ENCODE measurements at places on chromosomes 13 and 19. TPM values are rescaled to one million over a fixed set of nuclear protein-coding genes. Genes with fewer than 3 reads are reported as not detected.

- DNase-seq = peak; percentile 46
These were observed 594 bp downstream of the ZNF146 start for GRCh38 chr19:36215276-36216123.

DNA sequence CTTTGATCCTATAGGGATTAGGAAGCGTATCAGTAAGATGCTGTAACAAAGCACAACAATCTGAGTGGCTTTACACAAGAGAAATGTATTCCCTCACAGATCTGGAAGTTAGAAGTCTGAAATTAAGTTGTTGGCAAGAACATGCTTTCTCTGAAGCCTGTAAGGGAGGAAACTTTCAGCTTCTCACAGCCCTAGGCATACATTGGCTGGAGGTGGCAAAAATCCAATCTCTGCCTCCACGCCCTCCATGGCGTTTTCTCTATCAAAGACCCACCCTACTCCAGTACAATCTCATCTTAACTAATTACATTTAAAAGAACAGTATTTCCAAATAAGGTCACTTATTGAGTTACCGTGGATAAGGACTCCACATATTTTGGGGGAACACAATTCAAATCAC lies 211.9 kb downstream of the TDRD3 start:
- no peak for DNase-seq

- DNase-seq = peak; percentile 29
These were observed 51.9 kb downstream of the CELF5 start for GRCh38 chr19:3276341-3276799.

GRCh38 chr13:31050486-31051400 lies 111.0 kb downstream of the HSPH1 start:
- no peak for DNase-seq

DNA sequence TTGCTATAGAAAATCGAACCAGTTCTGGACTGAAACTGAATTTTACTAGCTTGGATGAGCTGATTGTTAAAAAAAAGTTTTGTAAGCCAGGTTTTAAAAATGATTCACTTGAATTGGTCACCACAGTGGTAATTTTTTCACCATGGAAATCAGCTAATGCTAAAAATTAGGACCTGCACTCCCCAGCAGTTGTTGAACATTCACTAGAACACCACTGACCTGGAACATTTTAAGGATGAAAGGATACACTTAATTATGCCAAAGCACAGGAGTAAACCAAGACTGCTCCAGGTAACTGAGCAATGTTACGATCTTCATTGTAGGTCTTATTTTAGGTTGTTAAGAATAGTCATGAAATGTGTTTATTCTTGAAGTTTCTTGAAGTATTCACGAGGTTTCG lies 1342.6 kb upstream of the SPRY2 start:
- no peak for DNase-seq

- no peak for DNase-seq
These were observed 933 bp upstream of the UQCR11 start for GRCh38 chr19:1606138-1606651.

- no peak for DNase-seq
These were observed 76.5 kb upstream of the RNF113B start for GRCh38 chr13:98253526-98253925.

GRCh38 chr19:37941782-37942515 lies 34.9 kb downstream of the SIPA1L3 start:
- DNase-seq = no peak

GRCh38 chr13:34420702-34421346 lies 521.2 kb upstream of the NBEA start:
- no peak for DNase-seq

DNA sequence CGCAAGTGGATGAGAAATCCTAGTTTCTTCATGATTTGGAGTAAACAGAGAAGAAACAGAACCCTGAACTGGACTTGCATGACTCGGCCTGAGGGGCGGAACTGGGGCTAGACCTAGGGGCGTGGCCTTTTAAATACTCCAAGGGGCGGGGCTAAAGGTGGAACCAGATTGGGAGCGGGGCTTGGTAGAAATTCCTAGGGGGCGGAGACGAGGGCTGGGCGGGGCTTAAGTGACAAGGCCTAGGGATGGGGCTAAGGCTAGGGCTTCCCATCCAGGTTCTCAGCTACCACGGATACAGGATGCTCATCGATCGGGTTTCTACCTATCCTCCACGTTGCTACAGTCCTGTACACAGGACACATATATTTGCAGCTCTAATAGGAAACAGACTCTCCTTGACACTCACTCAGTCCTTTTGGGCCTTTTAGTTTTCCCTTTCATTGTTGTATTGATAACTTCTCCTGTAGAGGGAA lies 372 bp upstream of the ZNF699 start:
- peak; percentile 96 for DNase-seq

DNA sequence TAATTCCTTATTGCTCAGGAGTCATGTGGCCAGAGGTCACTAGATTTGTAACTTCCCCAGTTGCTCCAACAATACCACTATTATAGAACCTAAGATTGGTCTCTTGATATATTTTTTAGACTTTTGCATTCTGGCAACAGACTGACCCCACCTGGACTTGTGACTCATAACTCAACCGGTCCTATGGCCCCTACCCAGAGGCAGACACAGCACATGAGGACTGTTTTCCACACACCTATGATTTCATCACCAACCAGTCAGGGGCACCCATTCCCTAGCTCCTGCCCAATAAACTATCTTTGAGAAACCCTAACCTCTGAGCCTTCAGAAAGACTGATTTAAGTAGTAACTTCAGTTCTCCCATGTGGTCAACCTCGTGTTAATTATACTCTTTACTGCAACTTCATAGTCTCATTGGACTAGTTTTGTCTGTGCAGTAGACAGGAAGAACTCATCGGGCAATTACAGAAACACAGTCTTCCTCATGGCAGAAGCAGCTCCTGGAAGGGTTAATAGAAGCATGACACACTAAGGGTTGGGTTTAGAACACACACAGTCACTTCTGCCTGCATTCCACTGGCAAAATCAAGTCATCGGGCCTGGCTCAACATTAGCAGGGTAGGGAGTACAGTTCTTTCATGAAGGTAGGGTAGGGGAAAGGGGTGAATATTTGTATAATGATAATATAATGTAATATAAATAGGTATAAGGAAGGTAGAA lies 251.8 kb downstream of the UQCRFS1 start:
- no peak for DNase-seq

GRCh38 chr19:56956503-56957226 lies 116.1 kb upstream of the PEG3 start:
- DNase-seq = no peak

- DNase-seq = no peak
These were observed 163.0 kb upstream of the DACH1 start for GRCh38 chr13:72029981-72030380.

GRCh38 chr13:77918391-77919245 lies at the start of gene EDNRB:
Gene EDNRB (minus strand): TSS chr13:77918831. CDS start chr13:77918573, 258 bp downstream.
- peak; percentile 17 for DNase-seq

GRCh38 chr19:17404621-17405249 lies 695 bp downstream of the BST2 start:
- DNase-seq = no peak

DNA sequence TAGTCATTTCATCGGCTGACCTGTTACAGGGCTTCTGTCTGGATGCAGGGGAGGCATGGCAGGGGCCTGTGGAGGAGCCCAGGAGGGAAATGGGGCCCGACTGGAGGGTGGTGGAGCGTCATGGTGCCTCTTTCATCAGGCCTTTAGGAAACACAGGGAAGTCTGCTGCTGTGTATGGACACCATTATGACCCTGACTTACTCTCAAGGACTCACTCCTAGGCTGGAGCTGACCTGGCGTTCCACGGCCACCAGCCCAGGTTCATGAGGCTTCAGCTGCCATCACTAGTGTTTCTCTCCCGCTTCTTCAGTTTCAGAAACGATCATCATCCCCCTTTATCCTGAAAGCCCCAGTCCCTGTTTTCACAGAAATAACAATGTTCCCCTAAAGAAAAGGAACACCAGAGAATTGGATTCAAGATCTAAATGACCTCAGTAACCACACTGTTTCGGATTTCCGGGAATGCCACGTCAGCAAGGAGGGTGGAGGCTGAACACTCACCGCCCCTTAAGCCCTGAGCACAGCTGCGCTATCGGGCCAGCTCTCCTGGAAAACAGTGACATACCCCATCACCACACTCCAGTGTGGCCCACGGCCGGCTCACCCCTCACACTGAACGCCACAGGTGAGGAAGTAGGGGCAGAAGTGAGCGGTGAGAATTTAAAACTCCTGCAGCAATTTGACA lies 67.6 kb downstream of the SOX1 start:
- peak; percentile 68 for DNase-seq

- no peak for DNase-seq
These were observed 4.6 kb upstream of the CEACAM1 start for GRCh38 chr19:42532891-42533290.

DNA sequence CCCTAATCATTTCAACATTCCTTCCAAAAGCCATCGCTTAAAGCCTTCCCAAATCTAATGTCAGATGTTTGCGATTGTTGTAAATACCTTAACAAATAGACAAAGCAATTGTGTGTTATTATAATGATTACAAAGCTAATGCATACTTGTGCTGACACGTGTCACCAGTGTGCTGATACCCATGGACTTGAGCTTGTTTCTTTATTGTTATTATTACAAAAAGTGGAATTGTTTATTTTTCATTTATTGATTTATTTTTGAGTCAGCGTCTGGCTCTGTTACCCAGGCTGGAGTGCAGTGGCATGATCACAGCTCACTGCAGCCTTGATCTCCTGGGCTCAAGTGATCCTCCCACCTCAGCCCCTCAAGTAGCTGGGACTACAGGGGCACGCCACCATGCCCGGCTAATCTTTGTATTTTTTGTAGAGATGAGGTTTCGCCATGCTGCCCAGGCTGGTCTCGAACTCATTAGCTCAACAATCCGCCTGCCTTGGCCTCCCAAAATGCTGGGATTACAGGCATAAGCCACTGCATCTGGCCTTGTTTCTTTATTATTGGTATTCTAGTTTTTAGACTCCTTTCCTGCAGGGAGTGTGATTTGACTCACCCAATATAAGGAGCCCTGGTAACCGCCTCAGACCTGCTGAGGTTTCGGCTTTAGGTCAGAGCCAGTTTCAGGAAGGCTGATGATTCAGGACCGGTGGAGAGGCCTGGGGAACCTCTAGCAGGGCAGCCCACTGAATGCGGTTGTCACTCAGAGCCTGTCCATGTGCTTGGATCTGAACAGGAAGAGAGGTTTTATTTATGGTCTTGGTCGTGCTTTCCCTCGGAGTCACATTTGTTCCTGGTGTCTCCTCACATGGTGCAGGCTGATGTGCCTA lies 2.1 kb upstream of the FBXO17 start:
- no peak for DNase-seq

DNA sequence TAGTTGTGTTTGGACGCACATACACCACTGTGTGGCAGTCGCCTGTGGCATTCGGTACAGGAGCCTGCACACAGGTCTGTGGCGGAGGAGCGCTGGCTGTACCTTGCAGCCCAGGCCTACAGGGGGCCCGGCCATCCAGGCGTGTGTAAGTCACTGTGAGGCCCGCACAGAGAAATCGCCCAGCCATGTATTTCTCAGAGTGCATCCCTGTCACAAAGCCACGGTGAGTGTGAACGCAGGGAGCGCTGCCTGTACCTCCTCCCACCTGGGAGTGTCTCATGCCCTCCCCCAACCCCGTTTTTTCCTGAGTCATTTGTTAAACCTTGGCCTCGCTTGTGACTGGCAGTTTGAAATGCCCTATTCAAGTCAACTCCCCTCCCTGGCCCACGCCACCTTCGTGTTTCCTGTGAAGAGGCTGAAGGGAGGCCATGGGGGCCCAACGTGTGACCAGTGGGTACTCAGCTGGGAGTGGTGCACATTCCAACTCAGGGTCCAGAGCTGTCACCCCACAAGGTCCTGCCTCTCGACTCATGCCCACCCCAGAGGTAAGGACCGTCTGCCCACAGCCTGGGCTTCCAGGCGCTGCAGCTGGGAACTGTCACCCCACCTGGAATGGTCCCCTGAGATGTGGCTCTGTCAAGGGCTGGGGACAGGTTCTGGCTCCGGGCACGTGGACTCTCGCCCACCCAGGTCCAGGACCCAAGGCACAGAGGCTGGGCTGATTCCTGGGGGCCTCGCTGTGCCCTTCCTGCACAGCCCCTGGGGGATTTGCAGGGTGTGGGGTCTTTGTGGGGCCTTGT lies 11.6 kb upstream of the RASA3 start:
- no peak for DNase-seq

- DNase-seq = no peak
These were observed 10.5 kb downstream of the MTMR6 start for GRCh38 chr13:25276748-25277147.

- DNase-seq = no peak
These were observed 36.0 kb downstream of the URI1 start for GRCh38 chr19:29978080-29978479.

GRCh38 chr13:35157143-35157755 lies 215.2 kb downstream of the NBEA start:
- peak; percentile 82 for DNase-seq

DNA sequence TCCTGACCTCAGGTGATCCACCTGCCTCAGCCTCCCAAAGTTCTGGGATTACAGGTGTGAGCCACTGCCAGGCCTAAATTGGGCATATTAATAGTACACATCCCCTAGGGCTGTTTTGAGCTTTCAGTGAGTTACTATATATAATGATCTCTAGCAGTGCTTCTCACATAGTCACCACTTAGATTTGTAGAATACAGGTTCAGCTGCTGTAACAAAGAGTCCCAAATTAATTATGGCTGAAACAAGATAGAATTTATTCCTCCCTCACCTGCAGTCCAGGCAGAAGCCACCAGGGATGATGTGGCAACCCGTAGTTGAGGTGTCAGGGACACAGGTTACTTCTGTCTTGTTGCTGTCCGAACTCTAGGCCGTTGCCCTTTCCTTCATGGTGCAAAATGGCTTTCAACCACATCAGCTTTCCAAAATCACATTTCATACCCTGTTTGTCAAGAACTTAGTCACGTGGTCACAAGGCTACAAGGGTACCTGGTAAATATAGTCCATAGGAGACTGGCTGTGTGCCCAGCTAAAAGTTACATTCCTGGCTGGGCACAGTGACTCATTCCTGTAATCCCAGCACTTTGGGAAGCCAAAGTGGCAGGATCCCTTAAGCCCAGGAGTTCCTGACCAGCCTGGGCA lies 2.9 kb downstream of the PROSER3 start:
- DNase-seq = no peak

DNA sequence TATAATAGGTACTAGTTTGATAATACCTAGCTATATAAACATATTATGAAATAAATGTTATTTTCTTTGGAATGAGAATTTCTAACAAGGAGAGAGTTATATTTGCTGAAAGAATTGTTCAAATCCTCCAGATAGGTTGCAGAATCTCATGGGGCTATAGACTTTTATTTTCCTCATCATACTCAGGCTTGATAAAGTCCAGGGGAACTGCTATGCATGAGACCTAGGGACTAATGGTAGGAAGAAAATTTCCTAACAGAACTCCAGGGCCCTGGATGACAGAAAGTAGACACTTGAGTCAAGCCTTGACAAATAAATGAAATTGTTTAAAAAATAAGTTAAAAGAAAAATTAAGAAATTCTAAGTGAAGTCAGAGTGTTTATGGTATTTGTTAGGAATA lies 138.5 kb upstream of the DACH1 start:
- DNase-seq = no peak

- DNase-seq = peak; percentile 28
These were observed 286.1 kb downstream of the IRS2 start for GRCh38 chr13:109500146-109500773.

ZDHHC20 gene
- 115 TPM for total RNA-seq

ZNF569 gene
- total RNA-seq = 21.9 TPM

CRB3 gene
- not detected for total RNA-seq

CCDC70 gene
- not detected for total RNA-seq

OR7D2 gene
- total RNA-seq = 0.05 TPM

PLIN4 gene
- 0.16 TPM for total RNA-seq

OR7C1 gene
- not detected for total RNA-seq

ZNF98 gene
- not detected for total RNA-seq

Data from SJCRH30 (cell line).